ENCODE measurements at places on chromosomes 2 and 18.

DNA sequence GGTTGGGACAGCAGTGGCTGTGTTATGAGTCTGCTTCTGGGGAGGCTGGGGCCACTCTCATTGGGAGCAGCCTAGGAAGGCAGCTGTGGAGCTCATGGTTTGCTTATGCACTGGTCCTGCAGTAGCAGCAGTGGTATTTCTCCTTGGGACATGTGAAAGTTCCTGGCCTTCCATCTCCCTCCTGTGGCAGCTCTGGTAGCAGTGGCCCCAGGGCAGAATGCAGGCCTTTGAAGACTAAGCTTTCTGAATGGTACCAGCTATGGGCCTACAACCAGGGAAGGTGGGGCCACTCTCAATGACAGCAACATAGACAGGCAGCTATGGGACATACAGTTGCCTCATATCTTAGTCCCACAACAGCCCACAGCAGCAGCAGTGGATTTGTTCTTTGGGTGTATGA is 117.3 kb upstream of the VWC2L start:
- DNase-seq, result no peak

- no peak for DNase-seq
These were observed 79.6 kb downstream of the SUMO1 start for GRCh38 chr2:202158796-202159195.

DNA sequence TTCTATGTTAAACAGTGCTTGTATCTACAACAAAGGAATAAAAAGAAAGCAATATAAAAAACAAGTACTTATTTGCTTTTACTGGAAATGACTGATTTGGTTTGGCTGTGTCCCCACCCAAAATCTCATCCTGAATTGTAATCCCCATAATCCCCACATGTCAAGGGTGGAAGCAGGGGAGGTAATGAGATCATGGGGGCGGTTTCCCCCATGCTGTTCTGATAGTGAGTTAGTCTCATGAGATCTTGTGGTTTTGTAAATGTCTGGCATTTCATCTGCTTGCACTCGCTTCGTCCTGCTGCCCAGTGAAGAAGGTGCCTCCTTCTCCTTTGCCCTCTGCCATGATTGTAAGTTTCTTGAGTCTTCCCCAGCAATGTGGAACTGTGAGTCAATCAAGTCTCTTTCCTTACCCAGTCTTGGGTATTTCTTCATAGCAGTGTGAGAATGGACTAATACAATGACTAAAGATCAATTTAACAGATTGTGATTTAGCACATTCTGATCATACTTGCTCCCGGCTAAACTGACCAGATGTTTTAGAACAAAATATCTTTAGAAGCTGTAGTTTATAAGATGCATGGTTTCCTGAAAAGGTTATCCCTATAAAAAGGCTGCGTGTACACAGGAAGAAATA is 19.9 kb downstream of the PTH2R start:
- DNase-seq, result no peak

DNA sequence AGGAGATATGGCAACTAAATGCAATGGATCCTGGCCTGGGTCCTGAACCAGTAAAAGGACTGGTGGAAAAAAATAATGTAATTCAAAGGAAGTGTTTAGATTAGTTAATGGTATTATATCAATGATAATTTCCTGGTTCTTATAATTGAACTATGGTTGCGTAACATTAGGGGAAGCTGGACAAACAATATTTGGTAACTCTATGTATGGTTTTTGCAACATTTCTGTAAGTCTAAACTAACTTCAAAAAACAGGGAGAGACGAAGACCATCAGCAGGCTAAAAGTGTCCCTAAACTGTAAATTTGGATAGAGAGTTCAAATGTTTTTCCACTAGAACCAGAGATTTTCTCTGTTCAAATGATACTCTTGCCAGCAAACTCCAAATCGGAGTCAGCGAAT is 36.9 kb downstream of the KLF7 start:
- DNase-seq, result no peak
